ENCODE measurements at places on chromosomes 5 and 9.

DNA sequence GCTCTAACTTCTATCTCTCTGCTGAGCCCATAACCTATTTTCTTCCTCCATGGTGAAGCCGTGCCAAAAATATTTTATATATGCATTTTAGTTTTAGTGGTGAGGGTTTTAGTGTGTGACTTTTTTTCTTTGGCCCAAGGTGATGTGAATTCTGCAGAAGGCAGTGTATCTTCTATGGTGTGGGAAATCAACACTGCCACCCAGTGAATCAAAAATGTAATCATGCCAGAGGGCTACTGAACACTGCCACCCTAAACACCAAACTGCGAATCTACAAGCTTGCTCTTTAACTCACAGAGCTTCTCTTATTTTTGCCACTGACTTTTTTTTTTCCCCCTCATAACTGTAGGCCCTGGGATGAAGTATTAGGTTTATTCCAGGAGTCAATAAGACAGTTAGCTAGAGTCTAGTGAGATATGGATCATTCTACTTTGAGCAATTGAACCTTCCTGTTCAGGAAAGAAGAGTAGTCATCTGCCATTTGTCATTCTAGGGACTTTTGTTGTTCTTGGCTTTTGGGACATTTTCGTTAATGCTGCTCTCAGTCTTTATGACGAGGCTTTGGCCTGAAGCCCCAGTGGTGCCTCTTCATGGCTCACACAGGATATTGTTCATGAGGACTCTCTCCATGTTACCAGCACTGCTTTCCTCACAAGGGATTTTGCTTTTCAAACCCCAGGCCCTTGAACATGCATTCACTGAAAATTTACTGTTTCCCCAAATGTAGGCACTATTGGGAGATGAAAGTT lies 53.1 kb downstream of the C7 start:
- no peak for DNase-seq

GRCh38 chr9:8715788-8716187 lies 916.2 kb upstream of the DMAC1 start:
- no peak for DNase-seq

DNA sequence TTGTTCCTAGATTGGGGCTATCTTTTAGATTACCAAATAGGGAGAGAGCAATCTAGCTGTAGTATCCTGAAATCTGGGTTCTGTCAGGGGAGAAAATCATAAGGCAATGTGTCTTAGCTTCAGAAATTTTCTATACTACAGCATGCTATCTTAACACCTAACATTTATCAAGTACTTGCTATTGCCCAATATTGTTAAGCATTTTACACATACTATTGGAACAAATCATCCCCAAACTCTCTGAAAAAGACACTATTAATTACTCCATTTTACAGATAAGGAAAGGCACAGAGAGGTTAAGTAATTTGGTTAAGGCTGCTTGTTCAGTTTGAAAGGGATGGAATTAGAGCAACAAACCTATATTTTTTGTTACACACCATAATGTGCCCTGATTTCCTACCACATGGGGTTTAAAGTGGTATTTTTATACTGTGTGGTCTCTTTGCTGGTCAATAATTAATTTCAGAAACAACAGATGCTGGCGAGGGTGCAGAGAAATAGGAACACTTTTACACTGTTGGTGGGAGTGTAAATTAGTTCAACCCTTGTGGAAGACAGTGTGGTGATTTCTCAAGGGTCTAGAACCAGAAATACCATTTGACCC lies 57.2 kb upstream of the RIC1 start:
- DNase-seq, result no peak

DNA sequence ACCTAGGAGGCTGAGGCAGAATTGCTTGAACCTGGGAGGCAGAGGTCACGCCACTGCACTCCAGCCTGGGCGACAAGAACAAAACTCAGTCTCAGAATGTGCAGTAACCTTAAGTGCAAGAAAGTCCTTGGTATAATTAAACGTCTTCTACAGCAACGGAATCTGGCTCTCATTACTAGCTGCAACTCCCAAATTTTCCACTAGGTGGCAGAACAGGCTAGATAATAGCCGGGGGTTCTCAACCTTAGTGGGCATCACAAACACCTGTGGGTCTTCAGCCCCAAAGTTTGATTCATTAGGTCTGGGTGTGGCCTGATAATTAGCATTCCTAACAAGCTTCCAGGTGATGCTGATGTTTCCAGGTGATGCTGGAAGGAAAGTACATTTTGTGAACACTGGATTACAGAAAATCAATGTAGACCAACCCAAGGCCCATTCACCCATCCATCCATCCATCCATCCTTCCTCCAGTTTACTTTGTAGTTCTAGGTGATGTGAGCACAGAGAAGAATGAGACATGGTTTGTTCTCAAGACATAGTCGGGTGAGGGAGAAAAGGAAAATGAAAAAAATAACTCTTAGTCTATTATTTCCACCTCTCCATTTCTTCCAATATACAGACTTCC lies 37.3 kb downstream of the FBXW2 start:
- DNase-seq, result peak; percentile 74

- no peak for DNase-seq
These were observed 10.5 kb downstream of the RPS14 start for GRCh38 chr5:150438873-150439546.

- DNase-seq, result no peak
These were observed 378.8 kb upstream of the TLE4 start for GRCh38 chr9:79193001-79193400.

DNA sequence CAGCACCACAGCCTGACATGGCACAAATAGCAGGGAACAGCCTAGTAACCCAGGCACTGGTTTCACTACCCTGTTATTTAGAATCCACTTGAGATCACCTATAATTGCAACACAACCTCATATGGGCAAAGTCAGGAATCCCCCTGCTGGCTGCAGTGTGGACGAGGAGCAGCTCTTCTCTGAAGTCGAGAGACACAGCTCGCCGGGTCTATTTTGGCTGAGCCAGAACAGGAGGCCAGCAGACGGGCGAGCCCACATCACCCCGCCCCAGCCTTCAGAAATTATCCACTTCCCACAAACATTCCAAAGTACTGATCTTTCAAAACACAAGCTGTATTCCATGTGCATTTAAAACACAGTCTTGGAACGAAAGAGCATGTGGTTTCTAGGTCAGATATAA lies 179.0 kb downstream of the ROR2 start:
- DNase-seq, result no peak

DNA sequence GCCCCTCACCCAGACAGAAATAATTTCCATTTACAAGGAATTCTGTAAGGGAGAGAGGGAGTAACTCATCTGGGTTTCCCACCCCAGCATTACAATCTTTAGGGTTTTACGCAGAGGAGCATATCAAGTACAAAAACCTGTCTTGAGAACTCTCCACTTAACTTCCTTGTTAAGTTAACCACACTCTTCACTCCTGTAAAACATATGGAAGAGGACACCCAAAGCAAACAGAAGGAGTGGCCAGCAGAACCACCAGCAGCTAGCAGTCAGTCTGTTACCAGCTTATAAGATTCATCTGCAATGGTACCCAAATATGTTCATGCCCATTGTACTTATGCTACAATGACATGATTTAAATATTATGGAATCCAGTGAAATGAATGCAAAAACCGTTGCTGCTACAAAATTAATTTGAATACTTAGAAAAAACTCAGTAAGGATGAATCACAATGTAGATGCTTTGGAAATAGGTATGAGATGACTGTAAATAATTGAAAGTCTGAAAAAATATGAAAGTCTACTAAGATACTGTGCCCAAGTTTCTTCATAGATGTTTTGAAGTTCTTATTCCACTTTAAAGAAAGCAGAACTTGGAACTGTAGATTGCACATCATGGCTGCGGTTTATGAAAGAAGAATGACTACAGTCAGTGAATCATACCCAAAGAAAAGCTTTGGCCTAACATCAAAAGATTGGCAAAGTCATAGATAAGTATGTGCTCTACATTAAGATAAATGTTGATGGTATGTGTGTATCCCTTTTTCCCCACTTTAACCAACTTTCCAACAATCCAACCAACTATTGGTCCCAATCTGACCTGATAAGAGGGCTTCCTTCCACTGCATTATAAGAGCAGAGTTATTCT lies 233.6 kb downstream of the ACTL7B start:
- no peak for DNase-seq

DNA sequence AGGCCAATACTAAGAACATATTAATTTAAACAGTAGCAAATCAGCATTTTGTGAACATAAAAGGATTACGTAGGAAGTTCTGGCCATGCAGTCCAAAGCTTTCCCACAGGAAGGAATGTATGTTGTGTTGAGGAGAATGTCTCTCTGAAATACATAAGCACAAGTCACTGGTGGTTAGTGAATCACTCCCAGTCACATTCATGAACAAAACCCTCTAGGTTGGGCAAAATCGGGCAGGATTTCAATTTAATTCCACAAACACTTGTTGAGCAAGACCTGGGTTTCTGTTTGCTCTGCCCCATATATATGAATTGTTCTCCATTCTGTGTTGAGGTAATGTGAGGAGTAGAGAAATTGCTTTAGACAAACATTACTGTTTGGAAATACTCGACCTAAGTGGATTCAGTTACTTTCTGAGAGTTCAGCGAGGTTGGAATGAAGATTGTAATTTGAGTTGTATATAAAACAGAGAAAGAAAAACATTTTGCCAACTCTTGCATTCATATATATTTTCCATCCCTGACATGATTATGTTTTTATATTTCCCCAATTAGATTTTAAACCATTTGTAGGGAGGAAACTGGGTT lies 127.6 kb upstream of the RPS23 start:
- DNase-seq, result no peak

DNA sequence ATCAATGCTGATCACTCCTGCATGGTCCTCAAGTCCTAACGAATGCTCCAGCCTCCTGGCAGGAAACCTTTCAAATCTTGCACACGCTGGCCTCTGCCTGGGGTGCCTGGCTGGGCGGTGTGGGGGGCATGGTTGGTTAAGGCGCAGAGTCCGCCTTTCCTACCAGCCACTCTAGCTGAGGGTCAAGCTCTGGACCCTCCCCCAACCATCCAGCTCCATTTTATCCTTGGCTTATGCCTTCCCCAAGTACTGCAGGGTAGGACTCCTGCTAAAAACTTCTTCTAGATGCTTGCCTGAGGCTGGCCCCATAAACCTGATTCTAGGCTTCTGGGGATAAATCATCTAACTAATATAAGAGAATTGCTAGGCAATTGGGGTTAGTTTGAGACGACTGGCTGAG lies 808 bp upstream of the MVB12B start:
- no peak for DNase-seq

DNA sequence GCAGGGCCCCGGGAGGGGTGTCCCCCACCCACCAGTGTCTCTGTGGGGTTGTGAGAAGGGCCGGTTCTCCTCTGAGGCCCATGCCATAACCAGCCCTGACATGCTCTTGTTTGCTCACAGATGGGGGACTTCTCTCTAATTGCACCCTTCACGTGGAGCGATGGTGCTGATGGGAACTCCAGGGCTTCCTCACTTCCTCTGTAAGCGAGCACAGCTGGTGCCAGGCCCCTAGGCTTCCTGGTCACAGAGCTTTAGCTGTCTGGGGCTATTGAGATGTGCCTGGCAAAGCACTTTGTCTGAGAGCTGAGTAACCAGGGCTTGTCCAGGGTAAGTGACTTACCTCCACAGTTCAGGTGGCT lies 36.4 kb downstream of the PHF2 start:
- no peak for DNase-seq

GRCh38 chr5:159493696-159494095 lies 163.4 kb upstream of the IL12B start:
- DNase-seq, result no peak

- DNase-seq, result no peak
These were observed 9.7 kb downstream of the RASA1 start for GRCh38 chr5:87277279-87277835.

DNA sequence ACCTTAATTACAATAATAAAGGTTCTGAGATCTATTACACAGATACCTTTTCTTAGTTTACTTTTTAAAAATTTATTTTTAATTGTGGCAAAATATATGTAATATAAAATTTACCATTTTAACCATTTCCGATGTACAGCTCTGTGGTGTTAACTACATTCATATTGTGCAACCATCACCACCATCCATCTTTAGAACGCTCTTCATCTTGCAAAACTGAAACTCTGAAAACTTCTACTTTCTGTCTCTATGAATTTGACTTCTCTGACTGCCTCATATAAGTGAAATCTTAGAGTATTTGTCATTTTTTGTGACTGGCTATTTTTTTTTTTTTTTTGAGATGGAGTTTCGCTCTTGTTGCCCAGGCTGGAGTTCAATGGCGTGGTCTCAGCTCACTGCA lies 26.8 kb downstream of the WWC1 start:
- DNase-seq, result no peak

GRCh38 chr5:99449786-99450185 lies 521.0 kb upstream of the CHD1 start:
- DNase-seq, result no peak

DNA sequence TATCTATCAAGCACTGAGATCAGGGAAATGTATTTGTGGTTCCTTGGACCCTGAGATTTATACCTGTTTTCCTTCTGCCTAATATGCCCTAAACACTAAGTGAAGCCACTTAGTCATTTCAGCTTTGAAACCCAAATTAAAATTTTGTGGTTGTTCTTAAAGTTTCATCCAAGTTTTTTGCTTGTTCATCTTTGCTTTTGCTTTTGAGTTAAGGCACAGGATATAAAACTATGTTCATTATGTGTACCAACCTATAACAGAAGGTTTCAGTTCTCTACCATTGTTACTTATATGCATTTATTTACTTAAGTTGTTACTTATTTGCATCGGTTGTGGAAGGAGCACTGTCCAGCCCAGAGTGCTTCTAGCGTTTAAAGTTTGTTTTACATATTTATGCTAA lies 382.3 kb downstream of the PTPRD start:
- no peak for DNase-seq

DNA sequence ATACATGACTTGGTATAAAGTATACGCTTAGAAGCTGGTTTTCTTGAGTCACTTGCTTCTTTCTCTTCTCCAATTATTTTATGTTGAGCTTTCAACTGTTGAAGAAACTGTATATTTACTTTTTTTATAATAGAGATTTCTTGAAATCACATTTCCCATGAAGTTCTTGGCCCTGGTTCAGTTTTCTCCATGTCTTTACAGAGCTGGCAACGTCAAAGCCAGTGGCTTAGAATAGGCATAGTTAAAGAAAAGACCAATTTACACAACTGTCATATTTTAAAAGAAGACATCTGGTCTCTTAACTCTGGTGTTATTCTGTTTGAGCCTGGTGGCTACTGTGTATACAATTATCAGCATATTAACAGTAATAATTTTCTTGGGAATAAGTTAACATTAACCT lies 1249.3 kb downstream of the CDH12 start:
- no peak for DNase-seq

DNA sequence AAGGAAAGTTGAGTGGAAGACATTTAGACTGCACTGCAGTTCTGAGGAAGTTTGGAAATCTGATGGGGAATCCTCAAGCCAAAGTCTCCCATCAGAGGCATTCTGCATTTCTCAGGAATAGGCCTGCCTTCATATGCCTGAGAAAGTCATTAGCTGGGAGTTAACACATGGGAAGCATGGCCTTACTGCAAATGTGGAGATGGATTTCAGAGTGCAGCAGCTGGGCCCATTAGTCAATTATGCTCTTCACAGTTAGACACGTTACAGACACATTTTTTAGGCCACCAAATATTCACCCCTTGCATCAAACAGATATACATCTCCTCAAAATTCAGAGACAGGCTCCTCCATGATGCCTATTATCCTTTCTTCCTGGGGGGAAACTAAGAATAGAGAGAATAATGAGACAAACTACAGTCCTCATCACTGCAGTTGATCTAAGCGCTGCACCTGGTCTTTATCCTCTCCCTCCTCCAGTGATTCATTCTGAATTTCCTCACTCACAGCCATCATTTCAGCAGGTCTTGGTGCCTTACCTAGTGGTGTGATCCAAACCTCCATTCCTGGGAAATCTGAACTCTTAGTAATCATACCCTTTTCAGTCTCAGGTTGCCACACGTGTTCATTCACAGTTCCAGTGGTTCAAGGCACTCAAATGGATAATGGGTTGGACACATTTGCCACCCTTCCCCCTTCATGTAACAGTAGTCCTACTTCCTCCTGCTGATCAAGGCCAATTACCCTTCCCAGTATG lies 47.9 kb upstream of the PPP2CA start:
- no peak for DNase-seq
